ENCODE measurements at places on chromosomes 16 and 17. TPM values are rescaled to one million over a fixed set of nuclear protein-coding genes. Genes with fewer than 3 reads are reported as not detected.
A peak's percentile ranks its signal among the peaks of the same experiment; 100 is the strongest.

ETV4 gene
- polyA plus RNA-seq, result 4.2 TPM

DNA sequence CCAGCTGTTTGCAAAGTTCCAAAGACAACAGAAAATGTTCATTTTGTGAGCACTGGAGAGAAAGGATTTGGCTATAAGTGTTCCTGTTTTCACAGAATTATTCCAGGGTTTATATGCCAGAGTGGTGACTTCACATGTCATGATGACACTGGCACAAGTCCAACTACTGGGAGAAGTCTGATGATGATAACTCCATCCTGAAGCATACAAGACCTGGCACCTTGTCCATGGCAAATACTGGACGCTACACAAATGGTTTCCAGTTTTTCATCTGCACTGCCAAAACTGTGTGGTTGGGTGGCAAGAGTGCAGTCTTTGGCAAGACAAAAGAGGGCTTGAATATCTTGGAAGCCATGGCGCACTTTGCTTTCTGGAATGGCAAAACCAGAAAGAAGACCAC, 385.0 kb downstream of the CDH11 start:
- no peak for DNase-seq

DNA sequence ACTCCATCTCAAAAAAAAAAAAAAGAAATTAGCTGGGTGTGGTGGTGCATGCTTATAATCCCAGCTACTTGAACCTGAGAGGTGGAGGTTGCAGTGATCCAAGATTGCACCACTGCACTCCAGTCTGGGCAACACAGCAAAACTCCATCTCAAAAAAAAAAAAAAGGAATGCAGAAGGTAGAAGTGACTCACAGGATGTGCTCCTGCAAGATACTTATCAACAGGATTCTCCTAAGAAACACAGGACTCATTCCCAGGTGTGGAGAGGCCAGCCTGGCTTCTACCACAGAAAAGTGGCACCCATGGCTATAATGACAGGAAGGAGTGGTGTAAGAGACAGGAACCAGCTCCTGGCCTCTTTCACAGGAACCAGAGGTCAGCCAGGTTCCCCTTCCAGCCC, 13.8 kb downstream of the ELMO3 start:
- no peak for DNase-seq

DNA sequence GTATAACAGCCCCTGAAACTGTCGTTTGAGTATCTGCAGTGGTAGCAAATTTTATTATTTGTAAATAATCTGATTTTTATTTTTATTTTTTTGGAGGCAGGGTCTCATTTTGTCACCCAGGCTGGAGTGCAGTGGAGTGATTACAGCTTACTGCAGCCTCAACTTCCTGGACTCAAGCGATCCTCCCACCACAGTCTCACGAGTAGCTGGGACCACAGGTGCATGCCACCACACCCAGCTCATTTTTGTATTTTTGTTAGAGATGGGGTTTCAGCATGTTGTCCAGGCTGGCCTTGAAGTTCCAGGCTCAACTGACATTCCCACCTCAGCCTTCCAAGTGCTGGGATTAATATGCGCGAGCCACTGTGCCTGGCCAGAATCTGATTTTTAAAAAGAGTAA, 2.8 kb downstream of the NDEL1 start:
- no peak for DNase-seq

GRCh38 chr17:10171122-10171571, 27.3 kb downstream of the GAS7 start:
- DNase-seq, result no peak

DNA sequence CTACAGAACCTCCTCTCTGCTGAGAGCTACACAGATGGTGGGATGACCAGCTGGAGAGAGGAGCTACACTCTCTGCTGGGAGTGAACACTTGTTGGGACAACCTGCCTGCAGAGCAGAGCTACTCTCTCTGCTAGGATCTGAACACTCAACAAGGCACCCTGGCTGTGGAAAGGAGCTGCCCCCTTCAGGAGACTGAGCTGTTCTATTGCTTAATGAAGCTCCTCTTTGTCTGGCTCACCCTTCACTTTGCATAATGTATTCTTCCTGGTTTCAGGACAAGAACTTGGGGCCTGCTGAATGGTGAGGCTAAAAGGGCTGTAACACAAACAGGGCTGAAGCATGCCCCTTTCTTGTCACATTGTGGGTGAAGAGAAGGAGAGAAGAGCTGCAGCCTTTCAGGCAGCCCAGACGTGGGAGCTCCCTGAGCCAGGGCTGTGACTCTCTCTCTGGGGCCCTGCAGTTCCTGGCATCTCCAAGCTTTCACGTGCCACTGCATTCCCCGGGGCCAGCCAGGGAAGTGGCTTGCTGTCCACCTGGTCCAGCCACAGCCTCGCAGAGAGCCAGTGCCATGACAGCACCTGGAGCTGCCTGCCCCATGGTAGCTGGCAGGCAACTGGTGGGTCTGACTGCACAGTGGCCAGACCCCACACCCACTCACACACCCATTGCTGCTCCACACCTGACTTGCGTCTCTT, 272.8 kb upstream of the KCNJ16 start:
- no peak for DNase-seq

ZNF286A gene
- 13.6 TPM for polyA plus RNA-seq

JPH3 gene
- not detected for polyA plus RNA-seq

MT3 gene
- not detected for polyA plus RNA-seq

MYH1 gene
- not detected for polyA plus RNA-seq

DNA sequence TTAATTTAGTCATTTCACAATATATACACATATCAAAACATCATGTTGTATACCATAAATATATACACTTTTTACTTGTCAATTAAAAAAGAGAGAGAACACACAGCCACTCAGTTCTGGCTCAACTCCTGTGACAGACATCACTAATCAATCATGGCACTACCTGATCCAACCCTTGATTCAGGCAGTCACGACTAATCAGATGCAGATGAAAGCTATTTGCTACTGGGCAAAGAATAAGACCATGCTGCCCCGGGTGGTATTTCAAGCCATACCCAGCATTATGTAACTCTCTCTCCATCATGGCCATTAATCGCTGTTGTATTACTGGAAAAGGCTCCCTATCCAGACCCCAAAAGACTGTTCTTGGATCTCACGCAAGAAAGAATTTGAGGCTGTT, 345.7 kb downstream of the HAPSTR1 start:
- DNase-seq, result no peak

RASL10B gene
- 3.2 TPM for polyA plus RNA-seq

MEIOB gene
- 0.25 TPM for polyA plus RNA-seq

- DNase-seq, result peak; percentile 39
Observed at GRCh38 chr17:21089145-21089544, 37.6 kb upstream of the DHRS7B start.

TENT4B gene
- polyA plus RNA-seq, result 7.2 TPM

DNA sequence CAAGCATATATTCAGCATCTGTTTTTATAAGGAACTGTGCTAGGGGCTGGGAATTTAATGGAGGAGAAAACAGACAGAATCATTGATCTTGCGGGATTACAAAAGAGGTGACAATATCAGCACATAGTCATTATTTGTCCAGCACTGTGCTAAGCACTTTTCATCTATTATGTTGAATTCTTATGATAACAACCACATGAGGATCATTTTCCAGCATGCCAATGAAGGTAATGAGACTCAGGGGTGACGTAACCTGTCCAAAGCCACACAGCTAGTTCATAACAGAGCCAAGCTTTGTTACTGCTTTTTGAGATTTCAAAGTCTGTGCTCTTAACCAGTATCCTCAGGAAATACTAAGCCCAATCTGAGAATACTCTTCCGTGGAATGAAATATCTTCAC, 503.3 kb downstream of the CDH13 start:
- no peak for DNase-seq

NPIPB6 gene
- 0.34 TPM for polyA plus RNA-seq

GRCh38 chr16:35198223-35199199, 1739.1 kb downstream of the TP53TG3F start:
- no peak for DNase-seq

- DNase-seq, result no peak
Observed at GRCh38 chr16:11240636-11241473, 15.1 kb downstream of the SOCS1 start.

- DNase-seq, result no peak
Observed at GRCh38 chr17:41792845-41793783, 6.6 kb upstream of the JUP start.

Measured in BJ (cell line).